ENCODE measurements at places on chromosomes 11 and 22.

DNA sequence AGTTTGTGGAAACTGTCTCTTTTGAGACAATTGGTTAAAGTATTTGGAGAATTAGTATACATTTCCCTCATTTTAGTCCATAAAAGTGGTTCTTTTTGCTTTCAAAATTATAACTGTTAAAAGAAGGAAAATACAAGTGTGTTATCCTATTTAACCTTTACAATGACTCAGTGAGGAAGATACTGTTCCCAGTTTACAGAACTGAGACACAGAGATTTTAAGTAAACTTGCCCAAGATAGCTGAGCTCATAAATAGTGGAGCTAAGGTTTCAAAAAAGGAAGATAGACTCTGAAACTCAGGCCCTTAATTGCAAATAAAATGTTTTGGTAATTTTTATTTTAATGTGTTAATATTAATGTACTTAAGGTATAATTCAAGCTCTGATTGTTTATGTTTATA, 58.9 kb downstream of the DKK3 start:
- H3K27me3 ChIP-seq, result no peaks in the 10 kb centered on the region
- DNase-seq, result no peak
- H3K4me1 ChIP-seq, result peaks cover 21% of the 10 kb centered on the region
- no peak overlapping the region for H3K4me3 ChIP-seq

- H3K4me3 ChIP-seq, result no peak overlapping the region
- H3K27me3 ChIP-seq, result no peaks in the 10 kb centered on the region
- H3K4me1 ChIP-seq, result no peaks in the 10 kb centered on the region
- DNase-seq, result peak; percentile 26
These were observed 593.2 kb downstream of the INSC start for GRCh38 chr11:15707971-15708370.

GRCh38 chr11:7480113-7480512, 5.2 kb upstream of the OLFML1 start:
- no peak for DNase-seq
- no peak overlapping the region for H3K4me3 ChIP-seq
- no peak overlapping the region for H3K27ac ChIP-seq
- no peaks in the 10 kb centered on the region for H3K27me3 ChIP-seq
- H3K36me3 ChIP-seq, result no peaks in the 10 kb centered on the region

DNA sequence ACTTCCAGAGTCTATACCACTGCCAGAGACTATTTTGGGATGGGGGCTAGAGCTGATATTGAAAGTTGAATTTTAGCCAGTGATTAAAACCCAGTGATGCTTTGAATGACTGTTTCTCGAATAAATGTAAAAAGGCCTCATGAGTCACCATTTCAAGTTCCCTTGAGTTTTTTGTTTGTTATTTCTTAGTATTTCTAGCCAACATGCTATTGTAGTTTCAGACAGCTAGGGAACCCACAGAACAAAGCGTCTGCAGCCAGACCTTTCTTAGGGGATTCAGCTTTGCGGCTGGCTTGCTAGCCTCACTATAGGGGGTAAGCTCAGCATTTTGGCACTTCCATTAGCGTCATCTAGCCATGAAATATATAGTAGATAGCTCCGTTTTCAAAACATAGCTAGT, 66.5 kb downstream of the DBX1 start:
- no peak overlapping the region for H3K27ac ChIP-seq
- H3K4me1 ChIP-seq, result peaks cover 26% of the 10 kb centered on the region
- DNase-seq, result no peak
- no peak overlapping the region for H3K4me3 ChIP-seq

DNA sequence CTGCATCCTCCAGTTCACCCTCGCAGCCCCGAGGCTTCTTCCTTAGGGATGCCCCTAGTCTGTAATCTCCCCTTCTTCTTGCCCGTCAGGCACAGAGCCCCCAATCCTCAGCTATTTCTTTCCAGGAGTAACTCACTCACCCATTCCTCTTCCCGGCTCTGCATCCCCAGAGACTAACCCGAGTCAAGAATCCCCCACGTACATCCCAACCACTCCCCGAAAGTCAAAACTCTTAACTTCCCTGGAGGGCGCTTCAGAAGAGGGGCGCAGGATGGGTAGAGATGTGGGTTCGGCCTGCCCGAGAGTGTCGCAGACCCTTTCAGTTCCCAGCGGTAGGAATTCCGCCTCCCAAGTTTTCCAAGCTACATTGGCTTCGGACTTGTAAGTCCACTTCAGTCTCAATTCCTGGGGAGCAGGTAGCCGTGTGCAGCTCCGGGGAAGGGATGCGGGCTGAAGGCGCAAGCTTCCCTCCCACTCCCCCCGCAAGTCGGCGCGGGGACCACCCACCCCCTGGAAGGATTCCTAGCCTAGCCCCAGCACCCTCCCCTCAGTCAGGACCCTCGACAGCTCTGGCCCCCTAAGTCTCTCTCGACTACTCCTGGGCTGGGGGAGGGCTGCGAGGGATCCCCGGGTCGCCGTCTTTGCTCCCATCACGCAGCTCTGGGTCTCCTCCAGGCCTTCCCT, 871 bp downstream of the BDNF start:
- peak overlapping the region; percentile 51 for H3K4me3 ChIP-seq
- H3K27ac ChIP-seq, result peak overlapping the region; percentile 83
- no peaks in the 10 kb centered on the region for H3K4me1 ChIP-seq
- peaks cover 44% of the 10 kb centered on the region for H3K27me3 ChIP-seq

- no peak overlapping the region for H3K4me3 ChIP-seq
- DNase-seq, result no peak
- no peaks in the 10 kb centered on the region for H3K4me1 ChIP-seq
These were observed 344.2 kb downstream of the SHANK2 start for GRCh38 chr11:70908223-70908622.

DNA sequence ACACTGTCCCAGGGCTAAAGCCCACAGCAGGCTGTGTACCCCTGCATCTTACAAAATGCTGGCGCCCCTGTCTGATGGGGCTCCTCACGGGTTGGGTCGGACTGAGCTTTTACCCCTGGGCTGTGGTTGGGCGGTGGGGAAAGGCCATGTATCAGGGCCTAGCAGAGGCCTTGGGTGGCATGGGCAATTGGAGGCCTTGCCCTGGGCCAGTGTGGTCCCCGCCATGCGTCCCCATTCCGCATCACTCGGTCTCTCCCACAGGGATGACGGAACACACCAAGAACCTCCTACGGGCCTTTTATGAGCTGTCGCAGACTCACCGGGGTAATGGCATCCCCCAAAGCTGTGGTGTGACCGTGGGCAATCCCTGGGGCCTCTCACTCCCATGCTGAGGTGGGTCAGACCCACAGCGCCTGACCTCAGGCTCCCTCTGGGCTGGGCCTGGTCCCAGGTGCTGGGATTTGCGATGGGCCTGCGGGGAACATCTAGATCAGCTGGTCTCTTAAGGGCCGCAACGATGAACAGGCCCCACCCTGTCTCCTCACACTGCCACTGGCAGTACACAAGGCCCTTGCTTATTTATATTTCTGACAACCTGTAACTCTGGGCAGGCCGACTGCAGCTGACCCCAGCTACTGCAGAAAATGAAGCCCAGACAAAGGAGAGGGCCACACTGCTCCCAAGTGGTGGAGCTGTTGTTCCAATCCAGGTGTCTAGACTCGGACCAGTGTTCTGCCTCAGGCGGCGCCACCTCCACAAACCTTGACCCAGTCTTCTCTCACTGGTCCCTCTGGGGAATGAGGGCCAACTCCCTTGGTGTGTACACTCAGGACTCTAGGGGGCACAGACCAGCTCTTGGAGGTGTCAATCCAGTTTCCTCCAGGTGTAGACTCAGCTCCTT, 12.3 kb downstream of the SLC16A8 start:
- peaks cover 3% of the 10 kb centered on the region for H3K36me3 ChIP-seq

DNA sequence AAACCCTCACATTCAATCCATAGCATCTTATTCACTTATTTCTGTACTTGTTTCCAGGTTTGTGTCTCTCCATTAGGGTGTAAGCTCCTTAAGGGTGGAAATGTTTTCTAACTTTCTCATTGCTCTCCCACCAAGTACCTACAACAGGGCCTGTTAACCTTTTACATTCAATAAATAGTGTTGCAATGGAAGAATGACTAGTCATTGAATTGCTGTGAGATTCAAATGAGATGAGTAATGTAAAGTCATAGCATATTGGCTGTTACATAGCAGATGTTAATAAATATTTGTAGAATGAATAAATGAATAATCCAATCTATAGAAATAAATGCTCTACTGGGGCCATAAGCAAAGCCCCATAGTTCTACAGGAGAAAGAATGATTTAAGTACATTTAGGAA, 75.4 kb upstream of the DDI1 start:
- no peaks in the 10 kb centered on the region for H3K4me1 ChIP-seq
- H3K27ac ChIP-seq, result no peak overlapping the region
- no peaks in the 10 kb centered on the region for H3K27me3 ChIP-seq
- no peak for DNase-seq

DNA sequence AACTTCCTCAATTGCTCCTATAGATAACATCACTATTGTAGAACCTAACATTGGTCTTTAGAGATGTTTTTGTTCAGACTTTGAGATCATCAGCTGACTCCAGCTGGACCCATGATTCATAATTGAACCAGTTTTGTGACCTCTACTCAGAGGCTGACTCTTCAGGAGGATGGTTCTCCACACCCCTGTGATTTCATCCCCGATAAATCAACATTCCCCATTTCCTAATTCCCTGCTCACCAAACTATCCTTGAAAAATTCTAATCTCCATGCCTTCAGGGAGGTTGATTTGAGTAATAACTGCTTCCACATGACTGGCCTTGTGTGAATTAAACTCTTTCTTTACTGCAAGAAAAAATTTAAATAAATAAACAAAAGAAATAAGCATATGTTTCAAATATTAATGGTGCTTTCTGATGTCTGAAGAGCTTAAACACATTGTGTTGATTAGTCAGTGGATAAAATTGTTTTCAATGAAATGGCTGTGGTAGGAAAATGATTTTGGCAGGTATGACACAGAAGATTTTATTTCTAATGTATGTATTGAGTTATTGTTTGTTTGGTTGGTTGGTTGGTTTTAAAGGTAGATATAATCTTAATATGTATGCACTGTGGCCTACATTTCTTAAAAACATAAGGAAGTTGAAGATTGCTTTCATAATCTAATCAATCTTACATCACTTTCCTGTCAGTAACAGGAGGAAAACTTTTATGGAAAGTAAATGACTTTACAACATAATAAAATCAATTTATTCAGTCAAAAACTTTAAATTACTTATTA, 427.9 kb upstream of the CCDC179 start:
- DNase-seq, result no peak
- no peaks in the 10 kb centered on the region for H3K36me3 ChIP-seq
- H3K4me1 ChIP-seq, result no peaks in the 10 kb centered on the region
- no peaks in the 10 kb centered on the region for H3K27me3 ChIP-seq
- H3K4me3 ChIP-seq, result no peak overlapping the region

DNA sequence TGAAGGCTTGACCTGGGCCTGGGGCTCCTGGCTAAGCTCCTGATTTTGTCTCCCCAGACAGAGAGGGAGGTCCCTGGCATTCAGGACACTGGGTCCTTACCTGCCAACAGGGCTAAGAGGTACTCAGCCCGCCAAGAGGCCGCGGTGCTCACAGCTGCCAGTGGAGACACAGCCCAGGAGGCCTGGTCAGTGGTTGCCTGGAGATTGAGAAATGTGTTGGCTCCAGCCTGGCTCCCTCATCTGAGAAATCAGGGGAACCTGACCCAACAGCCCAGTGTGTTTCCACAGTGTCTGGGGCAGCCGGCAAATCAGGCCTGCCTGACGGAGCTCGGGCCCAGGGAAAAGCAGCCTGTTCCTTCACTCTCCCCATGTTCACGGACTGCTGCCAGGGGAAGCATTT, 79.4 kb upstream of the NAV2 start:
- H3K4me3 ChIP-seq, result no peak overlapping the region
- H3K27me3 ChIP-seq, result no peaks in the 10 kb centered on the region
- H3K4me1 ChIP-seq, result peaks cover 24% of the 10 kb centered on the region
- H3K36me3 ChIP-seq, result no peaks in the 10 kb centered on the region
- no peak overlapping the region for H3K27ac ChIP-seq

Measured in heart left ventricle (tissue), 16 donors.